ENCODE measurements at places on chromosomes 11 and 22.
A peak's percentile ranks its signal among the peaks of the same experiment; 100 is the strongest.

- DNase-seq: no peak
These were observed 17.4 kb upstream of the CLMP start for GRCh38 chr11:123212406-123212805.

DNA sequence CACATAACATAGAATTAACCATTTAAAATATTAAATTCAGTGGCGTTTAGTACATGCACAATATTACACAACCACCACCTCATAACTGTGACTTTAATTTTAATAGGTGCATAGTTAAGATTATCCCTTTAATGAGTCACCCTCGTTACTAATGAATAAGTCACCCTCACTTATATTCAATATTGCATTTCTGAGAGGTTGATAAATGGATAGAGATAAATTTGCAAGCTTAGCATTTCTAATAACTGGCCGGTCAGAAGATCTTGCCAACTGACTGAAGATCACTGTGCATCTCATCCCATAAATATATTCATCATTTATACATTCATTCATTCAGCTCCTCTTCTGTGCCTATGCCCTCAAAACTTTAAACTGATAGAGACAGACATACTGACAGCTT is 243.7 kb downstream of the TTC28 start:
- DNase-seq: no peak

DNA sequence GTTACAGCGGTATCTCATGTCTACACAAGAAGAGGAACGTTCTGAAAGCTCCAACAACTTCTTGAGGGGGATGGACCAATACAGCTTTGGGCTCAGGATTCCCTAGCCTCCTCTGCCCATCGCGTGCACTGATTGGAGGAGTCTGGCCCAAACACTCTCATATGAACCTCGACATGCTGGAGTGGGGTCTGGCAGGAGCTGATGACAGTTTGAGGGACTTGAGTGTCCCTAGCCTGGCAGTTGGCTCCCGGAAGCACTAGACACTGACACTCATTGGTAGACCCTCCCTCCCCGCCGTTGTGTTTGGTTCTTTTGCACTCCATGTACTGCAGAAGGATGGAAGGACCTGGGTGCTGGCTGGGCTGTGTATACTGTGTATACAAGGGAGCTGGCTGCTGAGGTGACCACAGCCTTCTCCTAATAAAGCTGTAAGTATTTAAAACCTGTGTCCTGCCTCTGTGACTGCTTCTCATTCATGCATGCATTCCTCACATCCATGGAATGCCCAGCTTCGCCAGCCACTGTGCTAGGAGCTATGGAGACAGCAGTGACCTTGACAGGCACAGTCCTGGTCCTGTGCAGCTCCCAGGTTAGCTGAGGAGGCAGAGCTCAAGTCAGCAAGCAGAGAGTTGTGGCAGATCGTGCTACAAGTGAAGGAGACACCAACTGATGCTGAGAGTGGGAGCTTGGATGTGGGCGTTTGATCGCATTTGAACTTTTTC is 27.9 kb downstream of the ADAMTS15 start:
- DNase-seq: no peak

GRCh38 chr11:32310214-32310601 is 125.1 kb downstream of the WT1 start:
- DNase-seq: no peak

GRCh38 chr11:93089474-93090102 is 108.2 kb downstream of the SLC36A4 start:
- no peak for DNase-seq

DNA sequence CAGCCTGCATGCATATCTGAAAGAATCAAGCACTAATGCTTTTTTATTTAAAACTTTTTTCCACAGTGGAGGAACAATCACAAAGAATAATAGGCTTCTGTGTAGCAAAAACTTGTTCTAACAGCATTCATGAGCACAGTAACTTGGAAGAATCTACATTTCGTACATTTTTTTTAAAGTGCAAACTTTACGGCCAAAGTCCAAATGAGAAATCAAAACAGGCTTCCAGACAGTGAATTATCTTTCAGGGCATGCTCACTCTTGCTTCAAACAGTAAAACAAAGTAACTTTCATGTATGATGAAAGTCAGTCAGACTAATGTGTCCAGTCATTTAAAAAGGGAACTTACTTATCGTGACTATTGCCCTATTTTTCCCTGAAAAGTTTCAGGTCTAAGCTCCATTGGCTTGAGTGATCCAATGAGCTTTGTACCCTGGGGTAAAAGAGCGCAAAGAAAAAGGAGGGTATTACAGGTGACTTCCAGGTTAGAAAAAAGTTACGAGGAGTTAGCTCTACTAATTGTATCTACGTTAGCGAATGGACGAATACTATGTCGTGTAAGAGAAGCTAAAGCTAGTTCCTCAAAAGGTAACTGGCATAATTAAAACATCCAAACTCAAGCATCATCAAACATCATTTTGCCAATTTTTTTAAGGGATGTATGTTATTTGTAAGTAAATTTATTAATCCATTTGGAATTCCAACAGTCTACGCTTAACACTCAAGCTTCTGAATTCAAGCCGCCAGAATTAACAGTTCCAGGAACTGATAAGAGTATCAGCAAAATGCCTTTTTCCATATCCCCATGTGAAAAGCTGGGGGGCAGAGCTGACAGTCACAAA is 1.7 kb downstream of the PICALM start:
- DNase-seq: no peak

- DNase-seq: peak; percentile 38
These were observed 39.3 kb downstream of the PDGFB start for GRCh38 chr22:39205344-39206021.

GRCh38 chr11:59206635-59207034 is 6.1 kb downstream of the MPEG1 start:
- DNase-seq: peak; percentile 33

DNA sequence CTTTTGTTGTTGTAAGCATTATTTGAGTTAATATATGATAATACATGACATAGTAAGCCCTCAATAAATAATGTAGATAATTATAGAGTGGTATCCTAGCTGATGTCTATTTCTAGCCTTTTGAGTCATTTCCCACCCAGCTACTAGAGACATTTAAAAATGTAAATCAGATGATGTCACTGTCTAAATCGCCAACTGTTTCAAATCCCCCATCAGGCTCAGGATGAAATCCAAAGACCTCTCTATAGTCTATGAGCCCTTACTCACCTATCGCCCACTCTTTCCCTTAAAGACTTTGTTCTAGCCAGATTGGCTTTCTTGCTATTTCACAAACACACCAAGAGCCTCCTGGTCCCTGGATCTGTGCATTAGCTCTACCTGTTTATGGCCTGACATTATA is 135.4 kb upstream of the PLET1 start:
- DNase-seq: no peak

- no peak for DNase-seq
These were observed 85.9 kb downstream of the GAB2 start for GRCh38 chr11:78331711-78332110.

DNA sequence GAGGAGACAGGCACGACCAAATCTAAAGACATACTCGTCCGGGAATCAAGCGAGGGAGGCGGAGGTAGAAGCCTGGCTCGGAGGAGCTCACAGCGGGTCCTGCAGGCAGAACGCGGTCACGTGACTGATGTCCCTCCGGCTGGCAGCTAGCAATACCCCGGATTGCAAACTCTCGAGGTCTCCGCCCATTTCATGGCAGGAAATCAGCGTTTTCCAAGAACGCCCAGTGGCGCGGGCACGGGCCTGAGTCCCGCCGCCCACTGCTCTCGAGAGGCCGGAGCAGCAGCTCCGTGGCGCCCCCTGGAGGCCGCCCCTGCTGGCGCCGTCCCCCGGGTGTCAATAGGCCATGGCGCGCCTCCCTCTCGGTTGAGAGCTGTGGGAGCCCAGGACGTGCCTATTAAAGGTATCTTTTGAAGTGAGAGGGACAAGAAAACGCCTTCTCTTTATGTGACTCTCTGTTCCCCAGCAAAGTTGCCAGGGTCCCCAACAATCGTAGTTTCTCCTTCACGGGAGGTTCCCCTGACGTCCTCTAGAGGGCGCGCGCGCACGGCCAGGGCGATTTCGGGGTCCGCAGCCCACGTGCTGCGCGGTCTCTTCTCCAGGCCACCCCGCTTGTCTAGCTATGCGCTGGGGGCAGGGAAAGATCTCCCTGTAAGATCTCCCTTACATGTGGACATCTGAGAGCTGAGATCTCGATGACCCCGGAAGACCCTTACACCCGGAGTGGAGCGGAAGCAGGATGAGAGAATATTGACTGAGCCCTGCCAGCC is 37.3 kb upstream of the RBFOX2 start:
- peak; percentile 78 for DNase-seq

GRCh38 chr11:35892166-35892565 is 51.7 kb upstream of the LDLRAD3 start:
- DNase-seq: no peak

DNA sequence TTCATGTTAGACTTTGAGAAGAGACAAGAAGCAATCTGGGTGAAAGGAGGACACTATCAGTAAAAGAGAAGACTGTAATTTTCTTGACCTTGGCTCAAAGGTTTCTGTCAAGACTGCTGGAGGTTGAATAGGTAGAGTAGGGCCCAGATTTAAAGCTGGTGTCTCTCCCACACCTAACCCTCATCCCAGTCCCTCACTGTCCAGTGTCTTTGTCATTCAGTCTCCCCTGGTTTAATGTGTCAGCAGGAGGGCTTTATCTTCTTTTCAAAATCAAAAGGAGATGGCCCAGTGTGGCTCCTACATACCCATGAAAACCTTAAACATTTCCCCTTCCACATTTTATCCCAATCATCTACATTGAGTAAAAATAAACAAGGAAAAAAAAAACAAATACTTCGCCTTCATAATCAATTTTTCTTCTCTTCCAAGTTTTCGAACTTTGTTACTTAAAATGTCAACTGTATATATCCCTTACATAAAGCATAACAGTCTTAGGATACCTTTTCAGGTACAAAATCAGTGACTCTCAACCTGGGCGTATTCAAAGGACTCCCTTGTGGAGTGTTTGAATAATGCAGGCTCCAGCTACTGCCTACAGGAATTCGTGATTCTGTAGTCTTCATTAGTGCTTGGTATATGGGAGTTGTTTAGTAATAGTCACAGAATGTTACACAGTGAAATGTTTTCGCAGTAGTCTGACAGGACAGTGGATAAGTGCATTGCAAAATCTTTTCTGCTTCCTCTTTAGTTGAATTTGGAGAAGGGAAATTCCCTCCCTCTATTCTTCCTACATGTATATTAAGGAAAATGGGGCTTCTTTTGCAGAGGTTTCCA is 87.2 kb downstream of the FAT3 start:
- no peak for DNase-seq

- DNase-seq: no peak
These were observed 18.4 kb upstream of the LRRC55 start for GRCh38 chr11:57163160-57163868.

GRCh38 chr11:119533462-119533861 is 110.5 kb upstream of the THY1 start:
- DNase-seq: no peak

- DNase-seq: no peak
These were observed 4.6 kb downstream of the MRTFA start for GRCh38 chr22:40631925-40632324.

- no peak for DNase-seq
These were observed 131.2 kb upstream of the RCN1 start for GRCh38 chr11:31959716-31960115.

DNA sequence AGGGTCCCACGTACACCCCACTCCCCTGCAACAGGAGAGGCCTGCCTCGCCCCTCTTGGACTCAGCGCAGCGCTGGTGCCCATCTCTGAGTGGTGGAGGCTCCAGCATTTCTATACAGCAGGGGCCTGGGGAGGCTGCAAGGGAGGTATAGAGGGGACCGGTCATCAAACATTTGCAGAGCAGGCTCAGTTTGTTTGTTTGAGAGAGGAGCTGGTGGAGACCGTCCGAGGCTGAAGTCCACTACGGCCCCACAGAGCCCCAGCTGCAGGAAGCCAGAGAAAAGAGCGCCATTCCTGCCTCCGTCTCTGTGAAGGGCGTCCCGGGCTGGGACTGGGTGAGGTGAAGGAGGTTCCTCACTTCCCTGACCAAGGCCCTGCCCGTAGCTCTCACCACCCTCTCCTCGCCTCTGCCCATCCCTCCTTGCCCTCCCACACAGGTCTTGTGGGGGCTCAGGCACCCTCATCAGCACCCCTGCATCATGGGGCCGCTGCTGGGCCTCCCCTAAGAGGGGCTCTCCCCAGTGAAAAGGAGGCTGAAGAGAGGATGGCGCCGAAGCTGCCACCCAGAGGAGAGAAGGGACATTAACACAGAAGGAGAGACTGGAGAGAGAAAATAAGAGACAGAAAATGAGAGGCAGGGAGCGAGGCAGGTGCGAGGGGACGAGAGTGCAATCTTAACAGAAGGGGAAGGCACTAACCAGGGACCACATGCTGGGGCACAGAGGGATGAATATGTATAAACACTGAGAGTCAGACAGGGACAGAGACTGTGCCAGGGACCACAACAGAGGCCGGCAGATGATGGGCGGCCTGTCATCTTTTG is 24.5 kb downstream of the RPUSD4 start:
- DNase-seq: no peak

- DNase-seq: no peak
These were observed 83.1 kb downstream of the WNT11 start for GRCh38 chr11:76123248-76123647.

- no peak for DNase-seq
These were observed 148.7 kb upstream of the B3GAT1 start for GRCh38 chr11:134560566-134561330.

- DNase-seq: no peak
These were observed 5.0 kb downstream of the CAPN1 start for GRCh38 chr11:65186701-65187100.

- DNase-seq: no peak
These were observed 54.2 kb upstream of the CLDN5 start for GRCh38 chr22:19578180-19579004.

- DNase-seq: peak; percentile 71
These were observed 14.3 kb downstream of the DGKZ start for GRCh38 chr11:46361283-46362155.

GRCh38 chr11:67632175-67632981 is 2.6 kb upstream of the NUDT8 start:
- no peak for DNase-seq

DNA sequence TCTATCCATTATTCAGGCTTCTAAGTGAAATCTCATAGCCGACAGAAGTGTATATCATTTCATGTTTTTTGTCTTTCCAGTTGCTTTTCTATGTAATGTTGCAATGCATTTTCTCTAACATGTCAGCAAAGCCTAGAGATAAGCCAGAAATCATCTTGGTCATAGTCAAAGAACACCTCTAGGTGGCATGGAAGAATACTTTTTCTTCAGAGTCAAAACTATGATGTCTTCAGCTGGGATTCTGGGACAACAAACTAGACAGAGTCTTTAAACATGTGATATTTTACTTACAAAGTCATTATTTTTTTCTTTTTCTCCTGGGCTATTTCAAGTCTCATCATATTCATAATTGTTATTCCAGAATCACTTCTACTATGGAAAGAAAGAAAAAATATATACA is 4.4 kb downstream of the GAS2 start:
- no peak for DNase-seq

- no peak for DNase-seq
These were observed 205.1 kb downstream of the SNX19 start for GRCh38 chr11:130711193-130711592.

- DNase-seq: no peak
These were observed 55.0 kb upstream of the VSTM5 start for GRCh38 chr11:93905384-93905783.

- no peak for DNase-seq
These were observed 857.0 kb downstream of the KCNA4 start for GRCh38 chr11:29159552-29160465.

GRCh38 chr22:50314455-50315288 is 7.2 kb upstream of the PLXNB2 start:
- peak; percentile 85 for DNase-seq
